ENCODE measurements at places on chromosomes 13 and 19.

GRCh38 chr19:12035220-12036172, at the start of gene ZNF433:
TSS of gene ZNF433 (minus strand) at chr19:12035679. CDS start at chr19:12035539, 140 bp downstream.
- DNase-seq: peak; percentile 91

DNA sequence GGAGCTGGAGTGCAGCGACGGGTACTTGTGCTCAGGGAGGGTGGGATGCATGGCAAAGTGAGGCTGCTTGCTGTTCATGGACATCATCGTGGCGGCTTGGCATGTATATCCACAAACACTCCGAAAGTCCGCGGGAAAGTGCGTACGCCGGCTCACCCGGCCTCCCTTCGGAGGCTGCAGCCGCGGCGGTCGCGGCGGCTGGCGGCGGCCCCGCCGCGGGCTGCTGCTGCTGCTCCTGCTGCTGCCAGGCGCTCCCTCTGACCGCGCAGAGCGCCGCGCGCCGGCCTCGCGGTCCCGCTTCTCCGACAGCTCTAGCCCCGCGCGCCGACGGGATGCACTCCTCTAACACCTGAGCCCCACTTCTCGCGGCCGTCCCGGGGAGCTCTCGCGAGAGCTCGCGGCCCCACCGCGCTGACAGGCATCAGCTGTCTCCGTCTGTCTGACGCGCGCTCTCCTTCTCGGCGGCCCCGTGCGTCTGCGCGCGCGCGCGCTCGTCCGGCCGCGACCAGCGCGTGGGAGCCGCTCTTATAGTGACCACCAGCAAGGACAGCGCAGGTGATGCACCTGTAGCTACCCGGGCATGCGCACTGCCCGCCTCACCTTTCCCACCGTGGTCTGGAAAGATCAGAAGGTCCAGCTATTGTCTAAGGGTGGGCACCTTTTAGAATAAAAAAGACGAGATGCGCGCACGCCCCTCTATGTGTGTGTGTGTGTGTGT, at the start of gene POU4F1:
TSS of gene POU4F1 (minus strand) at position 313 of the 718 bp plus-strand sequence. CDS start at position 87, 226 bp downstream.
- peak; percentile 21 for DNase-seq

DNA sequence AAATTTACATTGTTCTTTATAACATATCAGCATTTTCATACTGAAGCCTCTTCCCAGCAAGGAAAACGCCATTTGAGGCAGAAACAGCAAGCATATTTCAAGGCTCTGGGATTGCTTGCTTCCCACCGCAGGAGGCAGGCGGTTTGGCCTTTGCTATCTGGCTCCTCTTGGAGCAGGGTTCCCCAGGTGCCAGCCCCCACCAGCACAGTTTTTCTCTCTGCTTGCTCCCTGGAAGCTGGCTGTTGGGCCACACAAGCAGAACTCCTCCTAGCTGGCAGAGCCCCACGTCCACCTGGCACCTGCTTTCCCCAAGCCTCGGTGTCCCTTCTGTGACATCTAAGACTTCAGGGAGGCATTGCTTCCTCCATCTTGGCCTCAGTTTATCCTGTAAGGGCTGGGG, 16.7 kb downstream of the GATAD2A start:
- DNase-seq: no peak

DNA sequence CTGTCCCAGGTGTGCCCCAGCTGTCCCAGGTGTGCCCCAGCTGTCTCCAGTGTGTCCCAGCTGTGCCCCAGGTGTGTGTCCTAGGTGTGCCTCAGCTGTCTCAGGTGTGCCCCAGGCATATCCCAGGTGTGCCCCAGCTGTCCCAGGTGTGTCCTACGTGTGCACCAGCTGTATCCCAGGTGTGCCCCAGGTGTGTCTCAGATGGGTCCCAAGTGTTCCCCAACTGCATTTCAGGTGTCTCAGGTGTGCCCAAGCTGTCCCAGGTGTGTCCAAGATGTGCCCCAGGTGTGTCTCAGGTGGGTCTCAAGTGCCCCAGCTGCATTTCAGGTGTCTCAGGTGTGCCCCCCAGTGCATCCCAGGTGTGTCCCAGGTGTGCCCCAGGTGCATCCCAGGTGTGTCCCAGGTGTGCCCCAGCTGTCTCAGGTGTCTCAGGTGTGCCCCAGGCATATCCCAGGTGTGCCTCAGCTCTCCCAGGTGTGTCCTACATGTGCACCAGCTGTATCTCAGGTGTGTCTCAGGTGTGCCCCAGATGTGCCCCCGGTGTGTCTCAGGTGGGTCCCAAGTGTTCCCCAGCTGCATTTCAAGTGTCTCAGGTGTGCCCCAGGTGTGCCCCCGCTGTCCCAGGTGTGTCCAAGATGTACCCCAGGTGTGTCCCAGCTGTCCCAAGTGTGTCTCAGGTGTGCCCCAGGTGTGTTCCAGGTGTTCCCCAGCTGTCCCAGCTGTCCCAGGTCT, 1.3 kb upstream of the GRK1 start:
- no peak for DNase-seq

- DNase-seq: no peak
Observed at GRCh38 chr13:81779876-81780275, 1439.0 kb upstream of the SPRY2 start.

DNA sequence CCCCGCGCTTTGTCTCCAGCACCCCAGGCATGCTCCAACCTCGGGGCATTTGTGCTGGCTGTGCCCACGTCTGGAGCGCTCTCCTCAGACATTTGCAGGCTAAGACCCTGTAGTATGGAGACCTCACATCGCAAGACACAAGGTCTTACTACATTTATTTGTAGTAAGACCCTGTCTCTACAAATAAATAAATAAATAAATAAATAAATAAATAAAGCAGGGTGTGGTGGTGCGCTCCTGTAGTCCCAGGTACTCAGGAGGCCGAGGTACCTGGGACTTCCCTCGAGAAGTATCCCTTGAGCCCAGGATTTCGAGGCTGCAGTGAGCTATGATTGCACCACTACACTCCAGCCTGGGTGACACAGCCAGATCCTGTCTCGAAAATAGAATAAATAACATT, 4.6 kb downstream of the NXNL1 start:
- no peak for DNase-seq

DNA sequence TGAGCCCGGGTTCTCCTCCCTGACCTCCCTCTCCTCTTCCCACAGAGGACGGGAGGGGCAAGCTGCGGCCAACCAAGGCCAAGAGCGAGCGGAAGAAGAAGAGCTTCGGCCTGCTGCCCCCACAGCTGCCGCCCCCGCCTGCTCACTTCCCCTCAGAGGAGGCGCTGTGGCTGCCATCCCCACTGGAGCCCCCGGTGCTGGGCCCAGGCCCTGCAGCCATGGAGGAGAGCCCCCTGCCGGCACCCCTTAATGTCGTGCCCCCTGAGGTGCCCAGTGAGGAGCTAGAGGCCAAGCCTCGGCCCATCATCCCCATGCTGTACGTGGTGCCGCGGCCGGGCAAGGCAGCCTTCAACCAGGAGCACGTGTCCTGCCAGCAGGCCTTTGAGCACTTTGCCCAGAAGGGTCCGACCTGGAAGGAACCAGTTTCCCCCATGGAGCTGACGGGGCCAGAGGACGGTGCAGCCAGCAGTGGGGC, 162.2 kb downstream of the KDM4B start:
- DNase-seq: peak; percentile 53

GRCh38 chr13:29847501-29847983, 2.9 kb downstream of the UBL3 start:
- DNase-seq: peak; percentile 29

DNA sequence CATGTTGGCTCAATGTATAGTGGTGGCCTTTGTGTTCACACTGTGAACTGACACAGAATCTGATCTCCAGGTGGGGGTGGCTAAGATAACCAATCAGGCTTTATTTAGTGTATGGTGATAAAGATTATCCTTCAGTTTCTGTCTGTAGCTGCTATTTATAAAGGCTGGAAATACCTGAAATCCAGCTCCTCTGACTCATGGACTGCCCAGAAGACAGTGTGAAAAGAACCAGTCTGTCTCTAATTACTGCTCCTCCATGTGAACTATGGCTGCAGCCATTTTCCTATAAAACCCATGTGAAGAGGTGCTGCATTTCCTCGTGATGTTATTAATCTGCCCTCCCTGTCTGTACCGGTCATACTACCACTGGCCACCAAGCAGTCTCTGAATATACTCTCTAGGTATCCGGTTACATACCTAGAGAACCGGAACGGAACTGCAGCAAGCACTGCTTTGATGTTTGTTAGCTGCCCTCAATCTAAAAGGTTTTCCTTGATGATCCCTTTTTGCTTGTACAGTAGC, 238.0 kb downstream of the LHFPL6 start:
- DNase-seq: no peak

DNA sequence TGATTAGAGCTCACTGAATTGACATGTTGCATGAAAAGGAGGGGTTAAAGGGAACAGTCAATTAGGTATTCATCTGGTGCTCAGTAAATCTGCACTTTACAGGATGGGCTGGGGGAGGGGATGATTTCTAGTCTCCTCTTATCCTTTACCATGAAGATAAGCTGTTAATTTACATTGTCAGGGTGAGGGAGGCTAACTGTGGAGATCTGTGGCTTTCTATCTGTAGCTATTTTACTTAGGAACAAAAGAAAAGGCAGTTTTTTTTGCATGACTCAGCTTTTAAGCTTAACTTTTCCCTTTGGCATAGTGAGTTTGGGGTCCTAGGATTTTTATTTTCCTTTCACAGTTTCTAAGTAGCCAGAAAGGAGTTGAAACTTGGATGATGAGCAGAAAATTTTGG, 253.3 kb downstream of the LMO7 start:
- no peak for DNase-seq

DNA sequence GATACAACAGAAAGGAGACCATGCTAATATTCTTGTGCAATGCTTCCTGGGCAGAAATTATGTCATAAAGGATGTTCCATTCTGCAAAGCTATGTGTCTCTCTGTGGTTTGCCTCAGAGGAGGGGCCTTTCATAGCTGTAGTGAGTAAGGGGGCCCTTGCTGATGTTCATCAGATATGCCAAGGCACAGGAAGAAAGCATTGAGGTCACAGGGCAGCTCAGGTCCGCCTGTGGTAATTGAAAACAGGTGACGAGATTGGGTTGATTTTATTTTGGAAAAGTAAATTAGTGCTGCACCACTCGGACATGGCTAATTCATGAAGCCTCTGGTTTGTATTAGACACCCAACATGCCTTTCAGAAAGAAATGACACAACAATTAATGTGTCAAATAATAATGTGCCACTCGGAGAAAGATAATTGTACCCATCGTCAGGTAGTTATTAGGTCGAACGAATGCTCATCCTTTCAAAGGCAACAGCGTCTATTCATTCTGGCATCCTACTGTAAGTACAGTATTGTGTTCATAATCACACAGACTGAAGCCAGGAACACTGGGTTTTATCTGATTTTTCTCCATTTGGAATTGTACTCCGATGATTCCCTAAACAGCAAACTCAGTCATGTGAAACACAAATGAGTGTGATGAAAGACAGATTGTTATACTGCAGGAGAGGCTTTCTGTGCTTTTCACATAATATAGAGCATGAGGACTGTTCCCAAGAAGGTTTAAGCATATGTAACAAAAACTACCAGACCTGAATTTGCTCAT, 421.6 kb upstream of the KLF12 start:
- no peak for DNase-seq

- no peak for DNase-seq
Observed at GRCh38 chr19:48841571-48841970, 5.3 kb upstream of the HSD17B14 start.

- no peak for DNase-seq
Observed at GRCh38 chr13:85347251-85347650, 452.0 kb downstream of the SLITRK6 start.

GRCh38 chr13:98372876-98373275, 195.8 kb upstream of the RNF113B start:
- no peak for DNase-seq

- peak; percentile 73 for DNase-seq
Observed at GRCh38 chr13:45511310-45512097, 46.8 kb downstream of the COG3 start.

- no peak for DNase-seq
Observed at GRCh38 chr19:49793561-49793840, 19.6 kb downstream of the FUZ start.

DNA sequence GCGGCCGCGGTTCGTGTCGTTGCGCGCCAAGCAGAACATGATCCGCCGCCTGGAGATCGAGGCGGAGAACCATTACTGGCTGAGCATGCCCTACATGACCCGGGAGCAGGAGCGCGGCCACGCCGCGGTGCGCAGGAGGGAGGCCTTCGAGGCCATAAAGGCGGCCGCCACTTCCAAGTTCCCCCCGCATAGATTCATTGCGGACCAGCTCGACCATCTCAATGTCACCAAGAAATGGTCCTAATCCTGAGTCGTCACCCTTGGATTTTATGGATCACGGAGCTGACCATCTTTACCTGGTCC, 475 bp downstream of the MRPL57 start:
- DNase-seq: no peak

DNA sequence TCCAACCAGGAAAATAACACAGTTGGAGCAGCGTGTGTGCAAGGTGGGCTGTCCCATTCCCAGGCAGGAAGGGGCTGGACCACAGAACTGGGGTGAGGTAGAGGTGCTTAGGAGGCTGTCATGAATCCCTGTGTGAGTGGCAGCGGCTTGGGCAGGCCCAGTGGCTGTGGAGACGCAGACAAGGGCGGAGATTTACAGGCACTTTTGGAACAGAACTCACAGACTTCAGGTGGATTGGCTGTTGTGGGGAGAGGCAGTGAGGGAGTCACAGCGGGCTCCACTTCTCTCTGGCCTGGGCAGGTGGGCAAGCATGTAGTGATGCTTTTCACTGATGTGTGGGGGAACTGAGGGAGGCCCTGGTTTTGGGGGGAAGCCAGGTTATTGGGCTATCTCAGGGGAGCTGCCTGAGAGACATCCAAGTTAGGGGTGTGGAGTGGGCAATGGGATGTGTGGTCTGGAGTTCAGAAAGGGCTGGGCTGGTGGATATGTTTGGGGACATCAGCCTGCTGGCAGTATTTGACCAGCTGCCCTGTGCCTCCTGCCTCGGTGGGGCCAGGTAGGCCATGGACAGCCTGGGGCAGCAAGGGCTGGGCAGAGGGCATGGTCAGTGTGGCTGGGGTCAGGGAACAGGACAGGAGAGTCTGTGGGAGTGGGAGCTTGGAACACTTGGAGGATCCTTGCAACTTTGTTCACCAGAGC, 27.0 kb upstream of the ZNF492 start:
- DNase-seq: no peak

DNA sequence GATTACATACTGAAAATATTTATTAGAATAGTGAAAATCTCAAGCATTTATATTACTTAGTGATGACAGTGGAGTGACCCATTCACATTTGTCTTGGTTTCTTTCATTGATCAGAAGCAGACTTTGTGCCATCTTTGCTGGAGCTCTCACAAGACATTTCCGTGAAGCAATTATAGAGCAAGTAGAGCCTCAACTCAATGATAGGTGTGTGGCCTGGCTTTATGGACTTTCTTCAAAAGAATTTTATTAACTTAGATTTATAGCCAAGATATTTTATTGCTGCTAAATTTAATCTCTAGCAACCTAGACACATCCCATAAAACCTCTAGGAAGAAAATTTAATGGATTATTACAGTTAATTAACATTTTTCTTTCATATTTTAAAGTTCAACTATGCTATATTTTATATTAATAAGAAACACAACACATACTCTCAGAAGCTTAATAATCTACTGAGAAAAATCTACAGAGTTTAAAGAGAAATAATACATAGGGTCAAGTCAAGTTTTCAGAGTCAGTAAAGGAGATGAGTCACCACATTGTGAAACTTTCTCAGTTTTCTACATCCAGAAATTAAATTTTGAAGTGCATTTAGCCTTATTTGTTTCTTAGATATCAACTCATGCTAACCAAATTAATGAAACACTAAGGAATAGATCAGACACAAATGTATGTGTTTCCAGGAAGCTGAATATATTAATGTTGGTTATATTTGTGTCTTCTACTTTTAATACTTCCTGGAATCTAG, 160.5 kb downstream of the LACC1 start:
- DNase-seq: peak; percentile 52
